ENCODE measurements at places on chromosomes 13 and 19. TPM values are rescaled to one million over a fixed set of nuclear protein-coding genes. Genes with fewer than 3 reads are reported as not detected.

GRCh38 chr13:111948281-111948680 is 118.7 kb upstream of the SOX1 start:
- no peak for DNase-seq

DNA sequence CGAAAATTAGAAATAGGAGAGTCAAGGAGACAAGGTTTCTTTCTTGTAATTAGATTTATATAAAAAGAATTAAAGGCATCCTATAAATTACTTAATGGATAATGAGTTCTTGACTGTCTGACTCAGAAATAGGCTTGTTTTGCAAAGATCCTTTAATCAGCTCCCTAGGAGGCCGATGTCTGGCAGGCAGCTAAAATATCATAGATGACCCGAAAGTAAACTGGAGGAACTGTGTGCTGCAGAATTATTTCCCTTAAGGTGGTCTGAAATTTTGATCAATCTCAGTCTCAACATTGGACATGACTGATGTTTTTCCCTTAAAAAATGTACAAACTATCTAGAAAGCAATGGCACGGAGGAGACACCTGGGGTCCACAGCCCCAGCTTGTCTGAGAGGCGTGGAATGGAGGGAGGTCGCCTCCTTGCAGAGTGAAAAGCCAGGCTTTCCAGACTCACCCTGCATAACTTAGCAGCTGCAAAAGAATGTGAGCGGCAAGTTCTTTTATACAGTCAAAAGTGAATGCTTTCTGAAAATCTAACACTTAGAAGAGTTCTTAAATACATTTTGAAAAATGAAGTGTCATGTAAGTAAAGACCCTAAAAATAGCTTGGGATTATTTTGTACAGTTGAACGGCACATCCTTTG is 44.8 kb downstream of the MBNL2 start:
- DNase-seq: no peak

DNA sequence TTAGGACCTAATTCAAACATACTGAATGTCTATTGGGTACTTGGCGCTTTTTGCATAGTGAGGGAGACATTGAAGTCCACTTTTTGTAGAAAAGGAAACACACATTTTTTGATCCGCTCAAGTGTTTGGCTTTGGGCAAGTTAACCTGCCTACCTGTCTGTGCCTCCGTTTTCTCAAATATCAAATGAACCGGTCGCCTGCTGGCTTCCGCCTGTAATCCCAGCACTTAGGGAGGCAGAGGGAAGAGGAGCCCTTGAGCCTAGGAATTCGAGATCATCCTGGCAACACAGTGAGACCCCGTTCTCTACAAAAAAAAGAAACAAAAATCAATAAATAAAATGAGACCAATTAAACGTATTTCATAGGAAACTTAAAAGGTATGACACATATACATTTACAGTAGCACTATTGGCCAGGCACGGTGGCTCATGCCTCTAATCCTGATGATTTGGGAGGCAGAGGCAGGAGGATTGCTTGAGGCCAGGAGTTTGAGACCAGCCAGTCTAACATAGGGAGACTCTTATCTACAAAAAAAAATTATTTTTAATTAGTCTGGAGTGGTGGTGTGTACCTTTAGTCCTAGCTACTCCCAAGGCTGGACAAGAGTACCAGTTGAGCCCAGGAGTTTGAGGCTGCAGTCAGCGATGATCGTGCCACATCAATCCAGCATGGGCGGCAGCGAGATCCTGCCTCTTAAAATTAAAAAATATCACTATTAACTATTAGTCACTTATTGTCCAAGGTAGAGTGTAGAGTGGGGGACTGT is 1.3 kb downstream of the RAD23A start:
- no peak for DNase-seq

GRCh38 chr19:2271234-2272103 is 10.5 kb downstream of the PEAK3 start:
- DNase-seq: no peak

- no peak for DNase-seq
These were observed 73.4 kb downstream of the AKAP11 start for GRCh38 chr13:42345367-42345766.

GRCh38 chr13:45966715-45967114 is 85.8 kb downstream of the ZC3H13 start:
- DNase-seq: no peak

Gene HCN2
- total RNA-seq: 0.17 TPM

Gene IL4I1
- 1.0 TPM for total RNA-seq

Gene CABP5
- total RNA-seq: not detected

DNA sequence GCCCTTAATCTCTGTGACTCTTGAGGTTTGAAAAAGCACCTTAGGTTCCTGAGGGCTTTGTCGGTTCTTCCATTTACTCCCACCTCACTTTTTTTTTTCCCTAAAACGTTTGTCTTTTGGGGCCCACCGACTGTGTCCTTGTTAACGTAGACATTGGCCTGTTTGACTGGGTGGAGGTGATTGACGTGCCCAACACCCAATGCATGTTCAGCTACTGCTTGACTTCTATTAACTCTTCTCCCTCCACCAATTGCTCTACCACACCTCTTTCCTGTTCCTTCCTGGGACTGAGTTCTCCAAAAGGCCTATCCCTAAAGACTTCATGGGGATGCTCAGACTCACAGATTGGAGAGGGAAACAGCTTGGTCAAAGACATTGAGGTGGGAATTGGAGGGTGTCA is 17.3 kb downstream of the CKM start:
- no peak for DNase-seq

All from colonic mucosa (tissue), 4 donors.